ENCODE measurements at places on chromosomes 16 and 17.

DNA sequence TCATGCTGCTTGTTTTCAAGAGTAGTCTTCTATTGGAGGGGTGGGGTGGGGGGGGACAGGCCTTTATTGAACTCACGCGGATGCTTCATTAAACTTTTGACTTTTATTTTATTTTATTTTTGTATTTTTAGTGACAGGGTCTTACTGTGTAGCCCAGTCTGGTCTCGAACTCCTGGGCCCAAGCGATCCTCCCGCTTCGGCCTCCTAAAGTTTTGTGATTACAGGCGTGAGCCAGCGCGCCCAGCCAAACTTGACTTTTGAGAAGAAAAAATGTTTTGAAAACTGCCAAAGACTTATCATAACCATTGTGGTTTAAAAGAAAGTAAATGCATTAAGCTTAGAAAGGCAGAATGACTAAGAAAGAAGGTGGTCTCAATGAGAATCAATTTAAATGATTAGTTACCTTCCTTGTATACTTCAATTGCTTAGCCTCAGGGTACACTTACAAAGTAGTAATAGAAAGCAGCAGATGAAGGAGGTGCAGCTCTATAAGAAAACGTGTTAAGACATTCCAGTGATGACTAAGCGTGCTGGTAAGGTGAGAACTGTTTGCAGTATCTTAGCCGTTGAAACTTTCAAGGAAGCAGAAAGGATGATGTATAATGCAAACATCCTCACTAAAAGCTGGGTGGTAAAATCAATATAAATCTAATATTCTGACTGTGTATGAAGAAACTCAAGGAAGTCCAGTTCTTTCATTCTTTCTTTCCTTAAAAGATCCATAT lies 1.2 kb downstream of the AP2B1 start:
- DNase-seq = no peak

GRCh38 chr17:17748179-17748578 lies 66.9 kb downstream of the RAI1 start:
- DNase-seq = no peak

DNA sequence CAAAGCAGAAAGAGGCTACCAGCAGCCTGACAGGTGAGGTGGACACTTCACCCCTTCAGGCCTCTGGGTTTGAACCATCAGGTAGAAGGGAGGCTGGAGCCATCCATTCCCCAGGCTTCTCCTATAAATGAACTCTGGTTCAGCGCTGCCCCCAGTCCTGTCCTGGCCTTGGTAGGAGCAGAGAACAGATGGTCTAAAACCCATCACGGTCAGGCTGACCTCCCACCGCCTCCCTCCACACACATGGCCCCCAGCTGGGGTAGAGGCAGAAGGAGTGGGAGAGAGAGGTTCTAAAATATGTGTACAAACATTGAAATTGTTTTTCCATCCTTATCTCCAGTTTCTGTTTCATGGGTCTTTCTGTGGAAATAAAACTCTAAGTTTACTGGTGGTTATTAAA lies 59.7 kb upstream of the DNAJA2 start:
- DNase-seq = no peak

- no peak for DNase-seq
Observed at GRCh38 chr16:31529108-31529936, 1.6 kb downstream of the AHSP start.

DNA sequence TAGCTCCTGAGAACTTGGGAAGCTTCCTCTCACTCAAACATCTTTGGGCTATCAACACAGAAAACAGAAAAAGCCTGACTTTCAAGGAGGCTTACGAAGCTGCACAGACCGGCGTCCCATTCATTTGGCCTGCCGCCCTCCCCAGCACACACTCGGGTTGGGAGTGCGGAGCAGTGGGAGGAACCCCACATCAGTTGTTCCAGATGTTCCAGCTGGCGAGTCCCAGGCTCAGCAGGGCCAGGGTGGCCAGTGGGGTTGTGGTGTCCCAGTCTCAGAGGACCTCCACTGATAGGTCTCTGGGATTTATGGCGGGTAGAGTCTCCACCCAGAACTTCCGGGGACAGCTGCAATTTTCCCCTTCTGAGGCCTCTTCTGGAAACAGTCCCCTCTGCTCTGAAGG lies 43.1 kb upstream of the DLX4 start:
- no peak for DNase-seq

- DNase-seq = no peak
Observed at GRCh38 chr16:68660359-68660795, 15.3 kb downstream of the CDH3 start.

DNA sequence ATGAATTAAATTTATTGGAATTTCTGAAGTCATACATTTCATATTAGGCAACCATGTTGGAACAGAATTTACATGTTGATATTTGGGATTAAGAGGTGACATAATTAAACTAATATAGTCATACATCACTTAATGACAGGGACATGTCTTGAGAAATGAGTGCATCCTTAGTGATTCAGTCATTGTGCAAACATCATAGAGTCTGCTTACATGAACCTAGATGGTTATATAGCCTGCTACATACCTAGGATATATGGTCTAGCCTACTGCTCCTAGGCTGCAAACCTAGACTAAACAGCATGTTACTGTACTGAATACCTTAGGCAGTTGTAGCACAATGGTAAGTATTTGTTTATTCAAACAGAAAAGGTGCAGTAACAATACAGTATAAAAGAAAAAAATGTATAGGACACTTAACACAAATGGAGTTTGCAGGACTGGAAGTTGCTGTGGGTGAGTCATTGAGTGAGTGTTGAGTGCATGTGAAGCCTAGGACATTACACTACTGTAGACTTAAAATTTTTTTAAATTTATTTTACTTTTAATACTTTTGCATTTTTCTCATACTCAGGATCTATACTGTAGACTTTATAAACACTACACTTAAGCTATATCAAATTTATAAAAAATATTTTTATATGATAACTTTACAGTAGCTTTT lies 85.6 kb downstream of the OMG start:
- no peak for DNase-seq

- DNase-seq = no peak
Observed at GRCh38 chr17:74172700-74173099, 30.8 kb upstream of the RPL38 start.

- DNase-seq = no peak
Observed at GRCh38 chr17:73194514-73195222, 1.8 kb downstream of the COG1 start.

- no peak for DNase-seq
Observed at GRCh38 chr17:71764505-71764904, 356.3 kb upstream of the SOX9 start.

DNA sequence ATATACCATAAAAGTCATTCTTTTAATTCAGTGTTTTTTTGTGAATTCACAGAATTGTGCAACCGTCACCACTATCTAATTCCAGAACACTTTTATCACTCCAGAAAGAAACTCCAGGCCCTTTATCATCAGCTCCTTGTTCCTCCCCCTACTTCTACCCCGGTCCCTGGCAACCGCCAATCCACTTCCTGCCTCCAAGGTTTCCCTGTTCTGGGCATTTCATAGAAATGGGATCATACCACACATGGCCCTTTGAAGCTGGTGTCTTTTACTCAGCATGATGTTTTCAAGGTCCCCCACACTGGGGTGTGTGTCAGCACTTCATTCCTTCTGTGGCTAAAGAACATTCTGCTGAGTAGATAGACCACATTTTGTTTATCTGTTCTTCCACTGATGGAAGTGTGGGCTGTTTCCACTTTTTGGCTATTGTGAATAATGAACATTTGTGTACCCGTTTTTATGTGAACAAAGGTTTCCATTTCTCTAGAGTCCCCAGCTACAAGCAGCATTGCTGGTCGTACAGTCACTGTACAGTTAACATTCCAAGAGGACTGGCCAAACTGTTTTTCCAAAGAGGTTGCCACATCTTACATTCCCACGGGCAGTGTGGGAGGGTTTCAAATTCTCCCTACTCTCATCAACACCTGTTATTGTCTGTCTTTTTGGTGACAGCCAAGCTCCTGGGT lies 75.8 kb upstream of the ZNF469 start:
- no peak for DNase-seq

- DNase-seq = no peak
Observed at GRCh38 chr17:4856271-4856936, 23.3 kb downstream of the MINK1 start.

DNA sequence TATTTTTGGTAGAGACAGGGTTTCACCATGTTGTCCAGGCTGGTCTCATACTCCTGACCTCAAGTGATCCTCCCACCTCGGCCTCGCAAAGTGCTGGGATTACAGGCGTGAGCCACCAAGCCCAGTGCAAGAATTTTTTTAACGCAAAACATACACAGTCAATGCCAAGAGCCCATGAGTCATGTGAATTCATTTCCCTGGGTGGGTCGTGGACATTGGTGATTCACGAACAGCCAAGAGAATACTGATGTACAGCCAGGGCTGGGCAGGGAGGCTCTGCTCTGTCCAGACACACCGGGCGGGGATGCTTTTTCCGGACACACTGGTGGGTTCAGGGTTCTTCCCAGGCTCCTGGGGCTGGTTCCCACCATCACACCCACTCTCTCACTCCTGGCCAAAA lies 17.7 kb downstream of the SLC38A8 start:
- DNase-seq = no peak

DNA sequence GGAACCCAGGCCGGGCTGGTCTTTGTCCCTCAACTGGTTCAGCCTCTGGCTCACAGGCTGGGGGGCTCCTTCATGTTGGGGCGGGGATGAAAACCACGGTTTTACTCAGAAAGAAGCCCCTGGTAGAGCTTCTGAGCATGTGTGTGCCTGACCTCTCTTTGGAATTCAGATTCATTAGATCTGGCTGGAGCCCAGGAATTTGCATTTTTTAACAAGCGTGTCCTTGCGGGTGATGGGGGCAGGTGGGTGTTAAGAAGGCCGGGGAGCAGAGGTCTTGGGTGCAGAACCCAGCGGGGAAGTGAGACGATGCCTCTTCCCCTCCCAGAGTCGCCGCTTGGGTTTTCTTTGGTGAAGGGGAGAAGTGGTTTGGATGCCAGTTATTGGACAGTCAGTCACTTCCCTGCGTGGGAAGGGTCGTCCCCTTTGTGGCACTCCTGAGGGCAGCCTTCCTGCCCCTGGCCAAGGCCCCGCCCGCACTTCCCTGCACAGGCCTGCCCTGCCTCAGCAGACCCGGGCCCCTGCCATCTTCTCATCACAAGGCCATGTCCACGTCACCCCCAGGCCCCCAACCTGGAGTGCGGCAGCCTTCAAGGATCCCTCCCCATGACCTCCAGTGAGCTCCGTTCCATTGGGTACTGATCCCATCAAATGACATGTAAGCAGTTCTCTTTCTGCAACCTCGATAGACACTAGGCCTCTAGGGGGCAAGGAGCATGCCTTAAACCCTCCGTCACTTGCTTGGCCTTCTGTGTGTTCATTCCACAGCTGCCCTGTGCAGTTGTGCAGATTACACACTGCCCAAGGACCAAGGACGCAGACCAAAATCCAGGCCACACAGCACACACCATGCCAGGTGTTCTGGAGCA lies 177.7 kb upstream of the CIBAR2 start:
- DNase-seq = no peak

DNA sequence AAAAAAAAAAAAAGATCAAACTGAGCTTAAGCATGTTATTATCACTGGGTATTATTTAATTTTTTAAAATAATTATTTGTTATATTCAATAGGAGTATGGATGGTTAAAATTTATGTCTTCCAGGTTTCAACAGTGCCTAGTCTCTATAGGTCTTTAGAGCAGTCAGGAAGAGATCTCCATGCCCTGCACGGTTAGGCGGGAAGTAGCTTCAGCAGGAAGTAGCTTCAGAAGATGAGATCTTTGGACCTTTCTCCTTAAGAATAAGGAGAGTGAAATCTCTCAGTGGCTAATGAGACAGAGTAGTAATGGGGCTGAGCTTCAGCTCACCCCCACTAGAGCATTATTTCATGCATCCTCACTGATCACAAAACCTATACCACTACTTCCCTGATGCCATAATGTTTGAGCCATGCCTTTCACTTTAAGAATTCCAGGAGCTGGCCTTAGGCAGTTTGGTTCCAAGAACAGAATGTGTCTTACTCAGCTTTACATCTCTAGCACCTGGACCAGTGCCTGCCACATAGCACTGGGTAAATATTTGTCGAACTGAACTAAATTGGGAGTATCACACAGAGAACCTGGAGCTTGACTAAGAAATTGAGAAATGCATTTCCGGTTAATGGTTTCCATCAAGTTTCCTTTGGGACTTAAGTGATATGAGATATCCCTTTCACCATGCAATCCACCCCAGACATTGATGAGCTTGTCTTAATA lies 43.5 kb downstream of the SCPEP1 start:
- DNase-seq = no peak

- no peak for DNase-seq
Observed at GRCh38 chr16:80065541-80065940, 465.0 kb upstream of the MAF start.

- no peak for DNase-seq
Observed at GRCh38 chr16:66416939-66417700, 10.0 kb upstream of the BEAN1 start.

DNA sequence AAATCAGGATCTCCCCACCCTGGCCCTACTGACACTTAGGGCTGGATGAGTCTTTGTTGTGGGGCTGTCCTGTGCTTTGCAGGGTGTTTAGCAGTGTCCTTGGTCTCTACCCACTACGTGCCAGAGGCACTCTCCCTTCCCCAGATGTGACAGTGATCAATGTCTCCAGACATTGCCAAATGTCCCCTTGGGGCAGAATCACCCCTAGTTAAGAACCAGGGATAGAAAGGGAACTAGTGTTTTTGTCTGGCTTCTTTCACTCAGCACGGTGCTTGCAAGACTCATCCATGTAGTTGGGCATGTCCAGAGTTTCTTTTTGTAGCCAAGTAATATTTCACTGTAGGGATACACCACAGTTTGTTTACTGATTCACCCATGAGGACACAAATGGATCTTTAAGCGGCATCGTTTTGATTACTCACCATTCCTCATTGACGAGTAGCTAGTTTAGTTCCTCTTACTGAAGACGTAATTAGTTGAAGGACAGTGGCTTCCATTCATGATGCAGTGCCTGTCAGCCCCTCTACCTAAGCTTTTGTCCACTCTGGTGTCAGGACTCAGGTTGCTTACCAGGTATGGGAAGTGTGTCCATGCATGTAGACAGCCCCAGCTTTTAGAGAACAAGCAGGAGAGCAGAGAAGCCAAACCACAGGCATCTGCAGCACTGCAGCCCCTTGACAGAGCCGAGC lies 26.0 kb upstream of the ITGB4 start:
- no peak for DNase-seq

DNA sequence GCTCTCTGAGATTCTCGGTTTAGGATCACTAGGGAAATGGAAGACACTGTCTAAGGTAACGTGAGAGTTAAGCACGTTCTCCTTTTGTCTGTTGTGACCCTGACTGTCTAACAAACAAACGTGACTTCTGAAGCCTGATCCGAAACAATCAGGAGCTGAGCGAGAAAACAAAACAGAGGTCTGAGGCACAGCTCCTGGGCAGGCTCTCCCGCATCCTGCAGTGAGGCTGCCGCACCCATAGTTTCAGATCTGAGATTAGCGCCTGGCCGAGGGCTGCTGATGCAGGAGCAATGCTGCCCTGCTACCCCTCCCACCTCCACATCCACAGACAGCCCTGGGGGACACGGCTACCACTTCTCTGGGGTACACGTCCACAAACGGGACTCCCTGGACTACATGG lies 46.7 kb downstream of the RNF157 start:
- DNase-seq = no peak

GRCh38 chr16:66832661-66833305 lies 2.0 kb upstream of the NAE1 start:
- DNase-seq = no peak

GRCh38 chr17:83180996-83181481 lies 101.6 kb downstream of the METRNL start:
- no peak for DNase-seq

- no peak for DNase-seq
Observed at GRCh38 chr16:80687606-80688005, 116.8 kb downstream of the CDYL2 start.
